Stimulated activated CD4-positive, alpha-beta T cell treated with anti-CD3 and anti-CD28 coated beads, Interleukin-4, amount 100 ng/mL, for 48 hours (primary cell): ENCODE measurements at places on chromosomes 12 and 14.

GRCh38 chr12:12456637-12457036 is 99.8 kb downstream of the BORCS5 start:
- no peak for DNase-seq

- no peak for DNase-seq
Observed at GRCh38 chr12:59578254-59578653, 17.6 kb upstream of the SLC16A7 start.

DNA sequence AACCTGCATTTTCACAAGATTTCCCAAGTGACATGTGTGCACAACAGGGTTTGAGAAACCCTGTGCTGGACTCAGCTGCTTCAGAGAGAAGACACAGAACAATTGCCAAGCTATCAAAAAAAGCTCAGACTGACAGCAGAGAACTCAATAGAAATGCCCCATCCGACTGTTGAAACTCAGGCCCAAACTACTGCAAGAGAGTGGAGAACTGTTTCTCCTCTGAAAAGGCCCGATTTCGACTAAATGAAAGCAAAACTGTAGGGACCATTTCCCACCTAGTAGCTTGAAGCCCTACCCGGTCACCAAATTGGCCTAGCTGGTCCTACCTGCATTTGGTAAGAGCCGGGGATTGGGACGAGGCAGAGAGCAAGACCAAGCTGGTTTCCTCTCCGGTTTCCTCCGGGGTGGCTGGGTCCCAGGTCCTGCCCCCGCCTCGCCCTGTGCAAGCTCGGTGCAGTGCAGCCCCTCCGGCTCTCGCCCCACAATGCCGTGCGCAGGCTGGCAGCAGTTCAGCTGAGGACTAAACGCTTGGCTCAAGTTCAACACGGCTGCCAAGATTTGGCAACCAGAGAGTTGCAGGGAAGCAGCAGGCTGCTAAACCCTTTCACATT is 1180.6 kb downstream of the VRK1 start:
- peak; percentile 72 for DNase-seq

GRCh38 chr14:46490238-46490685 is 161.3 kb downstream of the RPL10L start:
- no peak for DNase-seq

- no peak for DNase-seq
Observed at GRCh38 chr14:90412058-90412457, 15.2 kb downstream of the CALM1 start.

- DNase-seq: no peak
Observed at GRCh38 chr14:69321601-69322330, 61.8 kb downstream of the GALNT16 start.

DNA sequence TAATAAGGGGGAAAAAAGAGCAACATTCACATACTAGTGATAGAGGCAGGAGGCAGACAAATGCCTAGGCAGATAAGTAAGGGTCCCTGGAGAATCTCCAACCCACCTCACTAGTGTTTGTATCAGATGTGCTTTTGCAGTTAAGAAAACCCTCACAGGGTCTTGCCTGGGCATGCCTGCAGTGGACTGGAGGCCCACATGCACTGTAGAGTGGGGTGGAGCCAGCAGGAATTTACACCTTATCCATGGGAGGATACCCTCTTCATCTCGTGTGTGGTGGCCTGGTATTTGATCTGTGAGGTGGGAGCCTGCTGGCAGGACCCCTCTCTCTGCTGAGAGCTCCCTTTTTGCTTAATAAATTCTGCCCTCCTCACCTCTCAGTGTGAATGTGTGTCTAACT is 238.0 kb upstream of the SLC16A7 start:
- no peak for DNase-seq

GRCh38 chr12:94099632-94100031 is 48.7 kb upstream of the PLXNC1 start:
- no peak for DNase-seq

DNA sequence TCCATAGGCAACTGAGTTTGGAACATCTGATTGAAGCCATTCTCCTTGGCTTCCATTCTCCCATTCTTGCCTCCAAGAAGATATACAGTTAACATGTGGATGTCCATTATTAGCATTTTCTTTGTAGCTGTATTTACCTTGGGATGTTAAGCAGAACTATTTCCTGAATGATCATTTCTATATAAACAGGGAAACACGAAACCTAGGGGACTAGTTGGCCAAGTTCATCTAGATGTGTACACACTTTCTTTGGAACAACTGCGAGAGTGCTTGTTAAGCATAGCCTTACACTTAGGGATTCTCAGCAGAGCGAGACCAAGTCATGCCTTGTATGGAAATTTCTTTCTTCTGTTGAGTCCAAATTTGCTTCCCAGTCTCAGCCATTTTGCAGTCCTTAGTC is 42.1 kb downstream of the DRAM1 start:
- no peak for DNase-seq

GRCh38 chr14:67900231-67900630 is 80.7 kb downstream of the RAD51B start:
- no peak for DNase-seq

DNA sequence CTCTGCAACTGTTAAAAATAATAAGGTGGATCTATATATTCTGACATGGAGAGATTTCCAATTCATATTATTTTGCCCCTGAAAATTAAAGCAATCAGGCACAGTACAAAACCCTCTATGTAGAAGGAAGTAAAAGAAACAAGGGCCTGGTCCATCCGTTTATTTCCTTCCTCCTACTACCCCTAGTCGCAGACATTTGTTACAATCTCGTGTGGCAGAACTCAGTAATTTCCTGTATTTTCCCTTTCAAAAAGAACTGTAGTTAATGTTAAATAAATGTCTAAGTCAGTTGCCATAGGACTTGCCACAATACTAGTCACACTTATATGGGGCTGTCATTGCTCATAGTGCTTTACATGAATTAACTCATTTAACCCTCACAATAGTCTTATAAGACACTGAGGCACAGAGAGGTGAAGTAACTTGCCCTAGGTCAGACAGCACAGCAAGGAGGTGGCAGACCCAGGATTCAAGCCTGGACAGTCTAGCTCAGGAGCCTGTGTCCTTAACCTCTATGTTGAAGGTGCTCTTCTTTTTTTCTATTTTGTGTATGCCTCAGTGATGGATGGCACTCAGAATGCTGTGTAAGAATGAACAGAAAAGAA is 24.2 kb downstream of the NINJ2 start:
- DNase-seq: no peak

DNA sequence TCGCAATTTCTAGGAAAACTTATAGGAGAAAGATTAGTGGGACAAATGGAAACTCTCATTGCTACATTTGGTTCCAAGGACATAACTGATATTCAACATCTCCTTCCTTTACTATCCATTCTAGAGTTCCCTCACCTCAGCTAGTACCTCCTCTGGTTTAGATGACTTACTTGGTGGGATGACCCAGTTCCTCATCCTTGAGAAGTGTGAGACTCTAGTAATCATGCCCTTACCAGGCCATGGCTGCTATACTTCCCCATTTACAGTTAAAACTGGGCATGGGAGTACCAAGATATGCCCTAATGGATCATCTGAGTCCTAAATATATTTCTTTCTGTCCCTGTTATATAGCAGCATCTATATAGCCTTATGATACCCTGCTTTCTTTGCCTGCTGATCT is 58.1 kb downstream of the IFT81 start:
- DNase-seq: no peak

DNA sequence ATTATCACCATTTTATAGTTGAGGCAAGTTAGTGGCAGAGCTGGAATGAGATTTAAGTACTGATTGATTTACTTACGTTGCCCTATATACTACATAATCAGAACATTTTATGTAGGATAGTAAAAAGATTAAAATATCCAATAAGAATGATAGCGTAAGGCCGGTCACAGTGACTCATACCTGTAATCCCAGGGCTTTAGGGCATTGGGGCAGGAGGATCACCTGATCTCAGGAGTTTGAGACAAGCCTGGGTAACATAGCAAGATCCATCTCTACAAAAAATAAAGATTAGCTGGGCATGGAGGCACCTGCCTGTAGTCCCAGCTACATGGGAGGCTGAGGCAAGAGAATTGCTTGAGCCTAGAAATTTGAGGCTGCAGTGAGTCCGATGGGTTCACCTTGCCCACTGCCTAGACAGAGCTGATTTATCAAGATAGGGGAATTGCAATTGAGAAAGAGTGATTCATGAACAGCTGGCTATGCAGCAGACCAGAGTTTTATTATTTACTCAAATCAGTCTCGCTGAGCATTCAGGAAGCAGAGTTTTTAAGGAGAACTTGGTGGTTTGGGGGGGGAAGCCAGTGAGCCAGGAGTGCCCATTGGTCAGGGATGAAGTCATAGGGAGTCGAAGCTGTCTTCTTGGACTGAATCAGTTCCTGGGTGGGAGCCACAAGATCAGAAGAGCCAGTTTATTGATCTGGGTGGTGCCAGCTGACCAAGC is 24.7 kb upstream of the SGPP1 start:
- DNase-seq: no peak

DNA sequence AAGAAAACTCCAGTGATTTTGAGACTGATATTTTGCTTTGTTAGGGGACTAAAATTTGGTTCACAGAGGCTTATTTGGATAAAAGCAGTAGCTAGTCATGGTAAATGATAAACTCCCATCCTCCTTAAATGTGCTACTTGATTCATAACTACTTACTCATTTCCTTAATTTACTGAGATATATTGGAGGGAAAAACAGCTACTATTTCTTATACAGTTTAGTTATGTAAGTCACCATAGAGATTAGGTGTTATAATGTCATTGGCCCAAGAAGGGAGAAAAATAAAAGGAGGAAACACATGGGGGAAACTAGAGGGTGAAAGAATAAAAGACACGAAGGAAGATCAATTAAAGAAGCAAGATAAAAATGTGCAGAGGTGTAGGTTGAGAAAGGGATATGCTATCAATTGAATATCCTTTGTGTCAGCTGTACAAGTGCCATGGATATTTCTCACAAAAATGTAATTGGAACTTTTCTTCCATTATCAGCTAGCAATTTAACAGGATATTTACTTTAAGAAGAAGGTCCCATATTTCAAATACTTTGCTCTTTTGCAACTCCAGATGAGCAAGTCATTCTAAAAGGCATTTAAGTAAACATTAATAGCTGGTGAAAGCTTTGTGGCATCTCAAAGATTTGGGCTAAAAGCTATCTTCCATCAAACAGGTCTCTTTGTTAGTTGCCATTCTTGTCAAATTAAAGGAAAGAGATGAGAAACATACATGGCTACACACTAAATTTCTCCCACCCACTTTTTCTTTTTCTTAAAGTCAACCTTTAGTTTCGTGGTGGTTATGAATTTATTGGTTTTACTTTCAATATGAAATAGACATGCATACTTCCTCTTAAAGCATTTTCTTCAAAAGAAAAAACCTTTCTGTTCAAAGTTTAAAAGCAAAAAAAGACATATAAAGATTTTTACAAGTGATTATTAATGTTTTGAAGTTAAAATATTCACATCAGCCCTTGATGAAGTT is 439.5 kb downstream of the CCER1 start:
- no peak for DNase-seq

DNA sequence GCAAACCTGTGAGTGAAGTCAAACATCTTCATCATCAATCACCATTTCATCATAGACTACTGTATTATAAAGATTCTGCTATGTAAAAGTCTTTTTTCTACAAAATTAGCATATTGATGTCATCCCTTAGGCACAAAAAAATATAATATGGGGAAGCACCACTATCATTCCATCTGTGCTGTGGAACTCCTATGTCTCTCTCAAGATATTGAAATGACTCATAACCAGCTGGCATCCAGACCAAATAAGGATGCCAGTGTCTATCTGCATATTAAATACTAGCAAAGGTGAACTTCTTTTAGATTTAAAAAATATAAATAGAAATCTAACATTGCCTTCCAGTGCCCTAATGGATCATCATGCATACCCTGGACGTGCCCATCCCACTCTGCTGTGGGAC is 17.9 kb upstream of the DCAF5 start:
- DNase-seq: no peak

DNA sequence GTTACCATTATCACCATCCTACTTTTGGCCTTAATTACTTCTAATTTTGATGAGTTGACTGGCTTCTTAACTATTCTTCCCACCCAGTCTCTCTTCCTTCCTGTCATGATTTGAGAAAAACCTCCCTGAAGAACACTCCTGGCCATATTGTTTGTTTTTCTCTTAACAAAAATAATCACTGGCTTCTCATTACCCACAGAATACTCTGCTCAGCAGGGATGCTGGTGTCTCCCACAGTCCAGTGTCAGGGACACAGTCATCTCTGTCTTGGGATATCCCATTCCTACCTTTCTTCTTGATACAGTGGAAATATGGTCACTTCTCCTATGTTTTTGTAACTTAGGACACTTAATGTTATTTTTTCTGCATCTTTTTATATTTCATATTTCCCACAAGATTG is 103.7 kb downstream of the SRGAP1 start:
- no peak for DNase-seq

DNA sequence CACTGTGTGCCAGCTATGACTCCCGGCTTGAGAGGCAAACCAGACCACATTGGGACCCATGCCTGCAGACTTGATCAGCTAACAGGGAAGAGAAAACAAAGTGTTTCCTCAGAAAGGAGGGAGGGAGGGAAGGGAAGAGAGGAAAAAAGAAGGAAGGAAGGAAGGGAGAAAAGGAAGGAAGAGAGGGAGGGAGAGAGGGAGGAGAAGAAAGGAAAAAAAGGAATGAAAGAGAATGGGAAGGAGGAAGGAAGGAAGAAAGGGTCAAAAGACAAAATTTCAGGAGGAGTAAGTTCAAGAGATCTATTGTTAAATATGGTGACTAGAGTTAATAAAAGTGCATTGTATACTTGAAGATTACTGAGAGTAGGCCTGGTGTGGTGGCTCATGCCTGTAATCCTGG is 18.9 kb downstream of the FIGNL2 start:
- no peak for DNase-seq

GRCh38 chr12:123744836-123745235 is 17.3 kb upstream of the DNAH10 start:
- no peak for DNase-seq

- no peak for DNase-seq
Observed at GRCh38 chr14:101061411-101062064, 158.0 kb upstream of the RTL1 start.

GRCh38 chr14:61099216-61099835 is 118.3 kb downstream of the SLC38A6 start:
- no peak for DNase-seq

GRCh38 chr12:94726236-94726835 is 76.0 kb upstream of the TMCC3 start:
- no peak for DNase-seq

DNA sequence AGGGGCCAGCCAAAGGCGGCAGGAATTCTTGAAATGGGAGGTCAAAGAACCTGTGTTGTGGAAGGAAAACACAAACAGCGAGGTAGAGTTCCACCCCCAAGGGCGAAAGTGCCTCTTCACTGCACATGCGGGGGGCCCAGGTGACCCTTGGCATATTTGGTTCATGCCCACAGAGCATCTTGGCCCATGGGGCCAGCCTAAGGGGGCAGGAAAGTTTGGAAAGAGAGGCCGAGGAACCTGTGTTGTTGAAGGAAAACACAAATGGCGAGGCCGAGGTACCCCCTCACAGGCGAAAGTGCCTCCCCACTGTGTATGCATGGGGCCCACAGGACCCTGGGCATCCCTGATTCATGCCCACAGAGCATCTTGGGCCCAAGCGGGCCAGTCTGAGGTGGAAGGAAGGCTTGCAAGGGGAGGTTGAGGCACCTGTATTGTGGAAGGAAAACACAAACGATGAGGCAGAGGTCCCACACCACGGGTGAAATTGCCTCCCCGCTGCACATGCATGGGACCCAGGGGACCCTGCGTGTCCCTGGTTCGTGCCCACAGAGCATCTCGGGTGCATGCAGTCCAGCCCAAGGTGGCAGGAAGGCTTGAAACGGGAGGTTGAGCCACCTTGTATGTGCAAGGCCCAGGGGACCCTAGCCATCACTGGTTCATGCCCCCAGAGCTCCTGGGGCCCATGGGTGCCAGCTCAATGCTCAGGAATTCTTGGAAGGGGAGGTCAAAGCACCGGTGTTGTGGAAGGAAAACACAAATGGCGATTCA is 384.1 kb downstream of the ALG10 start:
- DNase-seq: no peak

GRCh38 chr12:67357376-67358125 is 88.4 kb downstream of the CAND1 start:
- DNase-seq: no peak
